Smooth muscle cell of the umbilical artery (primary cell): ENCODE measurements at places on chromosomes 7 and 10. TPM values are rescaled to one million over a fixed set of nuclear protein-coding genes. Genes with fewer than 3 reads are reported as not detected.

The SAMD9L gene
- total RNA-seq = 11.9 and 17.0 TPM in 2 replicates

The VSIR gene
- total RNA-seq = 8.0 and 17.7 TPM in 2 replicates

The CLDN3 gene
- total RNA-seq = not detected in 2 replicates

The PIK3CG gene
- total RNA-seq = not detected in 2 replicates

The GSDME gene
- total RNA-seq = 62.7 and 85.9 TPM in 2 replicates

The LBX1 gene
- total RNA-seq = not detected in 2 replicates

The TUBAL3 gene
- total RNA-seq = not detected in 2 replicates

The SRI gene
- total RNA-seq = 79.0 and 121 TPM in 2 replicates

The IQUB gene
- 0.51 and 0.89 TPM in 2 replicates for total RNA-seq

The FBXL13 gene
- total RNA-seq = 2.1 and 2.3 TPM in 2 replicates

The MKX gene
- 0.23 and 2.7 TPM in 2 replicates for total RNA-seq

The MGAM2 gene
- total RNA-seq = not detected in 2 replicates

The SLC39A12 gene
- not detected in 2 replicates for total RNA-seq

The BEND7 gene
- 4.8 and 5.9 TPM in 2 replicates for total RNA-seq

The GNAT3 gene
- total RNA-seq = not detected in 2 replicates

The RALA gene
- 14.6 and 28.9 TPM in 2 replicates for total RNA-seq

The GRID2IP gene
- total RNA-seq = not detected in 2 replicates

The HYAL4 gene
- not detected in 2 replicates for total RNA-seq

The PPP1R17 gene
- total RNA-seq = not detected in 2 replicates

The PHF14 gene
- total RNA-seq = 24.9 and 30.7 TPM in 2 replicates

The AGBL3 gene
- 0.89 and 0.97 TPM in 2 replicates for total RNA-seq

The ATP6V0E2 gene
- 17.2 and 25.4 TPM in 2 replicates for total RNA-seq

The STAG3 gene
- 0.88 and 1.2 TPM in 2 replicates for total RNA-seq

The HOXA2 gene
- 0.30 and 0.32 TPM in 2 replicates for total RNA-seq

The IFIT2 gene
- total RNA-seq = 1.9 and 2.4 TPM in 2 replicates

The CYP17A1 gene
- not detected in 2 replicates for total RNA-seq

The OPN1SW gene
- total RNA-seq = not detected in 2 replicates

The TBX20 gene
- total RNA-seq = 8.6 and 11.7 TPM in 2 replicates

The LEP gene
- total RNA-seq = not detected in 2 replicates

The FAM25A gene
- total RNA-seq = not detected in 2 replicates

The ZNF277 gene
- 29.0 and 56.4 TPM in 2 replicates for total RNA-seq

The TRPV6 gene
- total RNA-seq = not detected in 2 replicates

The LRMDA gene
- total RNA-seq = 0.30 and 0.92 TPM in 2 replicates

The FAM25C gene
- not detected in 2 replicates for total RNA-seq
